ENCODE measurements at places on chromosomes 5 and 9.

GRCh38 chr5:14405267-14405666, 176.3 kb upstream of the OTULINL start:
- no peak for DNase-seq
- no peaks in the 10 kb centered on the region for H3K27me3 ChIP-seq
- H3K4me3 ChIP-seq, result no peak overlapping the region

- no peak for DNase-seq
- no peaks in the 10 kb centered on the region for H3K4me1 ChIP-seq
- no peaks in the 10 kb centered on the region for H3K36me3 ChIP-seq
- no peak overlapping the region for H3K4me3 ChIP-seq
These were observed 42.8 kb upstream of the CDK20 start for GRCh38 chr9:88017096-88017495.

GRCh38 chr5:140153905-140154304, 21.1 kb upstream of the CYSTM1 start:
- H3K36me3 ChIP-seq, result no peaks in the 10 kb centered on the region
- no peak for DNase-seq
- H3K27ac ChIP-seq, result no peak overlapping the region
- peaks cover 6% of the 10 kb centered on the region for H3K4me1 ChIP-seq
- H3K4me3 ChIP-seq, result no peak overlapping the region

DNA sequence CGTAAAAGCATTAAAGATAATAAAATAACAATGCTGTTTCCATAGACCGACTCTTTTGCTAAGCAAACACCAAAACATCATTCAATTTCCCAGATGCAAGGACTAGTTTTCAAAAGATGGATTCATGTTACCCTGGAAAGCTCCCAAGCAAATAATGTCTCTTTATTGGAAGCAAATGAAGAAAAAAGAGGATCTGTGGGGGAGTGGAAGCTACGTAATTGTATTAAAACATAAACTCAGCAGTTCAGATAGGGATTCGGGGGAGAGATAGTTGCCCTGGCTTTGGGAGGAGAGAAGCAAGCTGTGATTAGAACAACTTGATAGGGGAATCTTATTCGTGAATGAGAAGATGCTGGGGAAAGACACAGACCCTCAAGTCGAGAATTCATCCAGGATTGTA, 491.0 kb upstream of the CLINT1 start:
- no peak overlapping the region for H3K4me3 ChIP-seq
- no peak for DNase-seq
- peak overlapping the region; percentile 6 for H3K27ac ChIP-seq
- H3K27me3 ChIP-seq, result no peaks in the 10 kb centered on the region
- H3K4me1 ChIP-seq, result no peaks in the 10 kb centered on the region

DNA sequence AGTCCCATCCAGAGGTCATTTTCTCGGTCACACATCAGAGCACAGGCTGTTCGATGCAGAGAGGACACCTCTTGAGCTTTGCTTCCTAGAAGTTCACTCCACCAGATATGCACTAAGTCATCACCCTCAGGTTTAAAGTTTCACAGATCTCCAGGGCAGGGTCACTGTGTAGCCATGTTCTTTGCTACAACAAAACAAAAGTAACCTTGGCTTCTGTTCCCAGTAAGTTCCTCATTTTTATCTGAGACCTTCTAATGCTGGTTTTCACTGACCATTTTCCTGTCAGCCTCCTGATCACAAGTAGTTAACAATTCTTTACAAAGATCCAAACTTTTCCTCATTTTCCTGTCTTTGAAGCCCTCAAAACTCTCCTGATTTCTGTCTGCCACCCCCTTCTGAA, 97.5 kb upstream of the CTSV start:
- no peaks in the 10 kb centered on the region for H3K4me1 ChIP-seq
- DNase-seq, result no peak
- H3K4me3 ChIP-seq, result no peak overlapping the region
- no peak overlapping the region for H3K27ac ChIP-seq
- no peaks in the 10 kb centered on the region for H3K36me3 ChIP-seq

- H3K27me3 ChIP-seq, result no peaks in the 10 kb centered on the region
- peak overlapping the region; percentile 61 for H3K27ac ChIP-seq
- no peak for DNase-seq
- H3K4me1 ChIP-seq, result peaks cover 16% of the 10 kb centered on the region
These were observed 88.1 kb downstream of the S1PR3 start for GRCh38 chr9:89079391-89079790.

- H3K4me1 ChIP-seq, result no peaks in the 10 kb centered on the region
- peak overlapping the region; percentile 48 for H3K27ac ChIP-seq
- no peak overlapping the region for H3K4me3 ChIP-seq
These were observed 190.7 kb upstream of the TAS2R1 start for GRCh38 chr5:9820691-9821449.

DNA sequence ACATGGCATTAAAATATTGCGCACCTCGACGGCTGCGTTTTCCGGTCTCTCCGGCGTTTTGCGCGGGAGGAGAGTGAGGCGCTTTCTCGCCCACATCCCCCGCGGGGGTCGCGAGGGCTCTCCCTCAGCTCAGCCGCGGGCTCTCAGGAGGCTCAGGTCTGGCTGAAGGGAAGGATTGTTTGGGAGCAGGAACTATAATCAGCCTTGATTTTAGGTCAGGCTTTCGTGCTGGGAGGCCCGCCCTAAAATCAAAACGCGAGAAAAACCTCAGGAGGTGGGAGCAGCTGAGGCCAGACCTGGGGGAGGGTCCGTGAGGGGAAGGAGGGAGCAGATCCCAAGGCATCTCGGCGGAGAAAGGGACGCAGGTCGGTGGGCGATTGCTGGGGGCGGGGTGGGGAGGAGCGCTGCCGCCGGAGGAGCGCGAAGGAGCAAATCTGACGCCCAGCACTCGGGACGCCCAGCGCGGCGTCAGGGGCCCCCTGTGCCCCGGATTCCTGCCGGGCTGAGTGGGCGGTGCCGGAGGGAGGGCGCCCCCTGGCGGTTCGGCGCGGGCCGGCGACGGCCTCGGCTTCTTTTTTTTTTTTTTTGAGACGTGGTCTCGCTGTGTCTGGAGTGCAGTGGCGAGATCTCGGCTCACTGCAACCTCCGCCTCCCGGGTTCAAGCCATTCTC, 18.7 kb upstream of the RNF130 start:
- peaks cover 12% of the 10 kb centered on the region for H3K4me1 ChIP-seq
- H3K27me3 ChIP-seq, result no peaks in the 10 kb centered on the region
- no peaks in the 10 kb centered on the region for H3K36me3 ChIP-seq

DNA sequence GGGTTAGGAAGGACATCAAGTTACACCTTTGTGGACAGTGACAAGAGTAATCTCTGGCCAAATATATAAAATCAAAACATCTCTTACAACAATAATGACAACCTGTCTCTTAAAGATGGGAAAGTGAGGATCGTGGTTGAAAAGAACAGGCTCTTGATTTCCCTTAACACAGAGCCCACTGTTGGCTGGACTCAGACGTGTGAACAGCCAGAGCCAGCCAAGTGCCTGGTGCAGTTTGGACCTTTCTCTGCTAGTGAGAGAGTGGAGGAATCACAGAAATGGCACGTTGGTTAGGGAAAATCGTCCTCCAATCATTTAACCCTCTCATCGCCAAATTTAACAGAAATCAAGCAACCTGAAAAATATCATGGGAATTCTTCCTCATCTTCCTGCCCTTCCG, 131.3 kb downstream of the GNA14 start:
- peaks cover 20% of the 10 kb centered on the region for H3K4me1 ChIP-seq
- H3K27ac ChIP-seq, result no peak overlapping the region
- H3K4me3 ChIP-seq, result no peak overlapping the region
- H3K36me3 ChIP-seq, result no peaks in the 10 kb centered on the region
- no peak for DNase-seq

DNA sequence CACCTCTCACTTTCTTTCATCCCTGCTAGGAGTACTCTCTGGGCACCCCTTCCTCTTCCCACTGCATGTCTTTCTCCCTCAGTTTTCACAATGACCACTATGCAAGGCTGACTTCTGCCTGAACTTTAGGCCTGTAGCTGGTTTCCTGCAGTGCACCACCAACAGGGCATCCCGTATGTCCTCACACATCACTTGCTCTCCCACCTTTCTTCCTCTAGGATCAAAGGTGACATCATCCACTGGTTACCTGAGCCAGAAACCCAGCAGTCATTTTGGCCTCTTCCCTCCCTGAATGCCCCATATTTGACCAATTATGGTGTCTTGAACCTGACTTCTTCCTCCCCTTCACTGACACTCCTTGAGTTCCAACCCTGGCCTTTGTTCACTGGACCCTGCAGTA, 8.5 kb downstream of the GAS1 start:
- no peak for DNase-seq
- no peaks in the 10 kb centered on the region for H3K4me1 ChIP-seq
- no peaks in the 10 kb centered on the region for H3K36me3 ChIP-seq
- no peak overlapping the region for H3K4me3 ChIP-seq
- no peak overlapping the region for H3K27ac ChIP-seq

- H3K27ac ChIP-seq, result no peak overlapping the region
- peaks cover 9% of the 10 kb centered on the region for H3K4me1 ChIP-seq
- H3K36me3 ChIP-seq, result no peaks in the 10 kb centered on the region
- no peak overlapping the region for H3K4me3 ChIP-seq
- no peaks in the 10 kb centered on the region for H3K27me3 ChIP-seq
These were observed 302.7 kb downstream of the MAN2A1 start for GRCh38 chr5:109992264-109992915.

GRCh38 chr5:167639273-167639672, 652.2 kb upstream of the WWC1 start:
- H3K27me3 ChIP-seq, result no peaks in the 10 kb centered on the region
- H3K4me3 ChIP-seq, result no peak overlapping the region
- H3K36me3 ChIP-seq, result no peaks in the 10 kb centered on the region
- H3K4me1 ChIP-seq, result no peaks in the 10 kb centered on the region
- no peak for DNase-seq

GRCh38 chr5:140564196-140565023, at the start of the genes APBB3 and SLC35A4:
Gene APBB3, minus strand, starts transcription at chr5:140564598. Its CDS starts 353 bp downstream, at chr5:140564245.
Gene SLC35A4, plus strand, starts transcription at chr5:140564828. Its CDS starts 2,342 bp downstream, at chr5:140567170.
- peak within 1 kb of the TSS; percentile 89 for H3K4me3 ChIP-seq
- H3K36me3 ChIP-seq, result peaks cover 29% of the 10 kb centered on the region
- peaks cover 55% of the 10 kb centered on the region for H3K4me1 ChIP-seq
- peak; percentile 100 for DNase-seq
- H3K27ac ChIP-seq, result peak within 1 kb of the TSS; percentile 94

DNA sequence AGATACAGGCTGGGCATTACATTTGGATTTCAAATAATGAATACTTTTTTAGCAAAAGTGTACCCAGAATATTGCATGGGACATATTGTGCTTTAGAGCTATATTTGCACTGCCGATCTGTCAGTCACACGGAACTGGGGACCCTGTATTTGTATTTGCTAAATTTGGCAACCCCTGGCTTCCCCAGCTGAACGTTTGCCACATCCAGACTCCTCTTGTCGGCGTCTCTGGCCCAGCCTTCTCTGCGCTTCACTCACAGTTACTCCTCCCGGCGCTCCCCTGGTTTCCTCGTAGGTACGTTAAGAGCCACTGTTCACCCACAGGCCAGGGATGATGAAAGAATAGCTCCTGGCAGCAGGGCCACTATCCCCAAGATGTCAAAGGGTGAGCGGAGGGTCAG, 58.7 kb downstream of the NSUN2 start:
- no peaks in the 10 kb centered on the region for H3K27me3 ChIP-seq
- no peak overlapping the region for H3K27ac ChIP-seq
- no peak for DNase-seq
- no peaks in the 10 kb centered on the region for H3K4me1 ChIP-seq
- H3K4me3 ChIP-seq, result no peak overlapping the region
- no peaks in the 10 kb centered on the region for H3K36me3 ChIP-seq

DNA sequence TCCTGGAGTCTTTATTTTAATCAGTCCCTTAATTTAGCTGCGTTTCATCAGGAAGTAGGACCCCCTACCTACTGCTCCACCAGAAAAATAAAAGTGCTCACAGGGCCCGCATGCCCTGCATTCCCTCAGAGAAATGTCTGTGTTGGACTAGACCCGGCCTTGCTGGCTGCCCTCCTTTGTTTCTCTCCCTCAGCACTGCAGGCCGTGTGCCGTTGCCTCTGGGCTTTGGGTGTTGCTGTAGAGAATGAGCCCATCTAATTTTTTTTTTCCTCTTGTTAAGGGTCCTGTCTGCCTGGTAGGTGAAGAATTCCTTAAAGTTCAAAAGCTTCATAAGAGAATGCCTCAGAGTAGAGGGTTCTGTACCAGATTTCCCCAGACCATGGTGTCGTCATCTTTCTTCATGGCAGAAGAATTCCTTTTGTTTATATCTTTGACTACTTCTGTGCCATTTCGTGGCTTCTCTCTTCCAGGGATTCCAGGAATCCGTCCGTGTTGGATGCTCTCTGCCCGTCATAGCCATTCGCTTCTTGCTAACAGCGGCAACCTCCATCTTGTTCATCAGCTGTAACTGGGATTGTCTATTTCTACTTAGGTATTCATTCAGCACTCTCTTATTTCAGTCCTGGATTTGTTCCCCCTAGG, 49.8 kb upstream of the ANGPTL2 start:
- DNase-seq, result no peak
- no peaks in the 10 kb centered on the region for H3K27me3 ChIP-seq
- no peak overlapping the region for H3K27ac ChIP-seq
- peaks cover 37% of the 10 kb centered on the region for H3K4me1 ChIP-seq
- no peak overlapping the region for H3K4me3 ChIP-seq
- H3K36me3 ChIP-seq, result no peaks in the 10 kb centered on the region

DNA sequence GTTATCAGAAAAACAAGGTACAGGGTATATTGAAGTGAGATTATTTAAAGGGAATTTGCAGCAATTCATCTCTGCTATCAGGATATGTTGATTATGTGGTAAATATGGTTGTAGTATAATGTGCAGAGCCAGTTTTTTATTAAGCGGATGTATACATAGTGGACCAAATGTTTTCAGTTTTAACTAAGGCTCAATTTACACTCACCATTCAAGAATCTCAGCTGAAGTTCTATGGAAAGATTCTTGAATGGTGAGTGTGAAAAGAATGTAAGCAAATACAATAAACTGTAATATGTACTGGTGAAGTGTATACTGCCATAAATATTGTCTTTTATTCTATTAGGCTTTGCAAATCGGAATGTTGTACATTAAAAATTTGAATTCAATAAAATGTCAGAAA, 895.9 kb upstream of the CDH10 start:
- no peak overlapping the region for H3K4me3 ChIP-seq
- H3K27me3 ChIP-seq, result no peaks in the 10 kb centered on the region

GRCh38 chr5:100746730-100747129, 156.4 kb downstream of the ST8SIA4 start:
- H3K27ac ChIP-seq, result no peak overlapping the region
- no peak overlapping the region for H3K4me3 ChIP-seq
- no peaks in the 10 kb centered on the region for H3K27me3 ChIP-seq
- H3K4me1 ChIP-seq, result no peaks in the 10 kb centered on the region
- no peak for DNase-seq

DNA sequence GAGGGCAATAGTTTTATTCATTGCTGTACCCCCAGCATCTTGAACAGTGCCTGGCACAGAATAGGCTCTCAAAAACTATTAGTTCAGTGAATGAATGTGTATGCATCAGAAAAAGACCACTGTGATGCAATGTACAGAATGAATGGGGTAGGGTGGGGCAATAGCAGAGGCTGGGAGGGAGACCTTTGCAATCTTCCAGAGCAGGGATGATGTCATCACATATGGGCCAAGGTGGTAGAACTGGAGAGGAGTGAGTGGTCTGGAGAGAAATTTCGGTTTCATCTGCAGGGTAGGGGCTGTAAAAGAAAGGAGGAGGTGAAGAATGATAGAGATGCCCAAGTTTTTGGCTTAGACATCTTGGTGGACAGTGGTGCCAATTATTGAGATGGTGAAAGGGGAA, 23.4 kb upstream of the ARAP3 start:
- peaks cover 21% of the 10 kb centered on the region for H3K4me1 ChIP-seq
- H3K36me3 ChIP-seq, result no peaks in the 10 kb centered on the region
- DNase-seq, result no peak
- H3K27ac ChIP-seq, result no peak overlapping the region
- H3K27me3 ChIP-seq, result no peaks in the 10 kb centered on the region

GRCh38 chr9:133727277-133727875, 10.8 kb downstream of the SARDH start:
- H3K36me3 ChIP-seq, result no peaks in the 10 kb centered on the region
- no peak overlapping the region for H3K4me3 ChIP-seq
- H3K27ac ChIP-seq, result no peak overlapping the region
- no peaks in the 10 kb centered on the region for H3K4me1 ChIP-seq
- DNase-seq, result no peak

Measured in vagina (tissue), 2 donors.